Large intestine (tissue), 12 donors: ENCODE measurements at places on chromosomes 6 and 20.

DNA sequence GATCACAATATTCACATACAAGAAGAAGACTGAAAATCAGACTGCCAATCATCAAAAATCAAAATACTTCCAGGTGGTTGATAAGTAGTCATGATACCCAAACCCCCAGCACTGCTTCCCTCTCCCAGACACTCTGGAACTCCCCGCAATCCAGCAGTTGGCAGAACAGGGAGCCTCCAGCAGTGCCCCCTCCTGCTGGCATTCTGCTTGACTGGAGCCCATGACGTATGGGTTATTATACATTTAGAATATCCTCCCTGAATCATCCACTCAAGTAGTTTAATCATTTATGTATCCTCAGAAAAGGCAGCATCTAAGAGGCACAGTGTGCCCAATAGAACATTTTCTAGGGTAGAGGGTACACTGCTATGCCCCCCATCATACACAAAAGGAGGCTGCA lies 9.3 kb upstream of the OGFRL1 start:
- DNase-seq, result no peak

GRCh38 chr6:64815718-64816117 lies 891.3 kb downstream of the EYS start:
- DNase-seq, result peak; percentile 13

GRCh38 chr6:1586861-1587450 lies 22.8 kb upstream of the FOXC1 start:
- no peak for DNase-seq

DNA sequence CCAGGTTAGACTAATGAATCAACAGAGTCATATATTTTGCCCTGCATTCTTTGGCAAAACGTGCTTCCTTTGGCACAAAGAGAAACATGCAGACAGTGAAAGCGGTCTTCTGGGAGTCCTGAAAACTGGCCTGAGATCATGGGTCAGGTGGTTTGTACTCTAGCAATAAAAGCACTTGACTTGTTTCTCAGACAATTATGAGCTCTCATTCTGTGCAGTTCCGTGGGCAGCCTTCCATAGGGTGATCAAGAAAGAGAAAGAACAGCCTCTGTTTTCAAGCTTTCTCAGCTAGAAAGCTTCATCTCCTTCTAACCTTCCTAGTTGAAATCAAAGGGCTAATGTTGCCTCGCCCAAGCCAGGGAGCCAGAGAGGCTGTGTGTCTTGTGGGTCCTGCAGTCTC lies 62.7 kb upstream of the ISM1 start:
- DNase-seq, result no peak

- no peak for DNase-seq
These were observed 881 bp downstream of the SFT2D1 start for GRCh38 chr6:166341464-166341863.

GRCh38 chr6:41135062-41135832 lies 18.9 kb downstream of the TREML1 start:
- DNase-seq, result peak; percentile 5

- peak; percentile 65 for DNase-seq
These were observed 39.2 kb upstream of the TLDC2 start for GRCh38 chr20:36836591-36837269.

DNA sequence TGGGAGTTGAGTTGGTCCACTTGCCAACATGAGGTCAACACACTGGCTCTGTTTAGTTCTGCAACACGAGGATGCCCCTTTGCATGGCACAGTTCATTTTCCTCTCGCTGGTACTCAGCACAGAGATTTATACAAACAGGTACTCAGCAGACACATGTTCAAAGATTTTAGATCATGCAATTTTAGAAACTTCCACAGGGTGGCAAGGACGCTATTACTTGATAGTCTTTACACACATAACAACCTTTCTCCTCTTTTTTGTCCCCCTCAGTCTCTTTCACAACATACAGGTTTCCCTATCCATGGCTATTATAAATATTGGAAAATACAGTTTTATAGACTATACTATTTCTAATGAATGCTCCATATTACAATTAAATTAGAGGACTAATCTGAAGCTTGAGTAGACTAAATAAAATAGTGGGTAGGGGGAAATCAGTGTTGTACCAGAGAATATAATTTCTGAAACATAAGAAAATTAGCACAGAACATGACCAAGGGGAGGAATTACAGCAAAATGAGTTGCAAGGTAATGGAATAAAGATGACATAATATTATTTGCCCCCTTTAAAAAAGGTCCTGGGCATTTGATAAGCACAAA lies 331.8 kb upstream of the BTBD3 start:
- DNase-seq, result no peak

GRCh38 chr6:73817253-73817652 lies 121.2 kb downstream of the CD109 start:
- DNase-seq, result no peak

- DNase-seq, result no peak
These were observed 22.9 kb downstream of the COL20A1 start for GRCh38 chr20:63315731-63316491.

DNA sequence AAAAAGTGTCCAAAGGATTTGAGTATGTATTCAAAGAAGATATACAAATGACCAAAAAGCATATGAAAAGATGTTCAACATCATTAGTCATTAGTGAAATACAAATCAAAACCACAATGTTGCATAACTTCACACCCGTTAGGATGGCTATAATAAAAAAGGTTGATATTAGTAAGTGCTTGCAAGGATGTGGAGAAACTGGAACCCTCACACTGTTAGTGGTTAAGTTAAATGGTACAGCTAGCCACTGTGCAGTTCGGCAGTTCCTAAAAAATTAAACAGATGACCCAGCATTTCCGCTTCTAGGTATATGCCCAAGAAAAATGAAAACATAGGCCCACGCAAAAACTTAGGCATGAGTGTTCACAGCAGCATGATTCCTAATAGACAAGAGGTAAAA lies 38.6 kb downstream of the IBTK start:
- no peak for DNase-seq

GRCh38 chr6:53524455-53524815 lies 20.5 kb downstream of the GCLC start:
- no peak for DNase-seq

- DNase-seq, result no peak
These were observed 68.4 kb downstream of the SHPRH start for GRCh38 chr6:145895802-145896201.

DNA sequence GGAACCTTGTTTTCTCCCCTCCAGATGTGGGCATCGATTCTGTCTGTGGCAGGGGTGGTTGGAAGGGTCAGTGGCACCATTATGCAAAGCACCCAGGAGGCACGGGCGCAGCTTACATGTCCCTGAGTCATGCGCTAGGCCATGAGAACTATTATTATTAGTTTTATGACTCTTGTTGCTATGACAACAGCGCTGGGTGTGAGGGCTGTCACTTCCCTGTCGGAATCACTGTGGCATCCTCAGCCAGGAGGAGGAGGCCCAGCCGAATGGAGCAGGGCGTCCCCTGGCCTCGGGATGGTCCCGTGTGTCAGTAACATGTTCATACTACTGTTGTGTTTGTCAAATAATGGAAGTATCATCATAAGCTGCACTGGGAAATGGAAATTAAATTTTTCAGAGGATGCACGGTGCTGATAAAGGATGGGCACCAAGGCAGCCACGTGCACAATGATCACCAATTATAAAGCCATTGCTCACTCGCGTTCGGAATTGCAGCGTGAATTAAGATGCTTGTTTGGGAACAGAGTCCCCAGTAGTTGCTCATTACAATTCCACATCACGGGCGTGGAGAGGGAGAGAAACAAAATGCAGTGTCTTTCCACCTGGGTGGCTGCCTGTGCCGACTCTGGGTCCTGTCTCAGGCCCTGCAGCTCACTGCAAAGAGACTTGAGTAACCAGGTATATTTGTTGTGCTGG lies 247.9 kb downstream of the CDH4 start:
- no peak for DNase-seq

DNA sequence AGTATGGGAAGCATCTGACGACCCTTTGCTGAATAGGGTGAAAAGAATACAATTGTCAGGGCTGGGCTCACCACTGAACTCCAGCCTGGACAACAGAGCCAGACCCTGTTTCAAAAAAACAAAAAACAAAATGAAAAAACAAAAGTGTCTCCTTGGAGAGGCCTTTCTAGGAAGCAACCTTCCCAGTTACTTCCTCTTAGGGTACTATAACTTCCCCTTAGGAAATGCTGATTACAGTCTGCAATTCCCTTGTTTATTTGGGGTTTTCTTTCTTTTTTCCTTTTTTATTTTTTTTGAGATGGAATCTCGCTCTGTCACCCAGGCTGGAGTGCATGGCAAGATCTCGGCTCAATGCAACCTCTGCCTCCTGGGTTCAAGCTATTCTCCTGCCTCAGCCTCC lies 20.5 kb upstream of the TTPAL start:
- DNase-seq, result no peak

- DNase-seq, result no peak
These were observed 123.1 kb downstream of the VEGFA start for GRCh38 chr6:43893073-43893472.
